ENCODE measurements at places on chromosomes 2 and 18. TPM values are rescaled to one million over a fixed set of nuclear protein-coding genes. Genes with fewer than 3 reads are reported as not detected.

DNA sequence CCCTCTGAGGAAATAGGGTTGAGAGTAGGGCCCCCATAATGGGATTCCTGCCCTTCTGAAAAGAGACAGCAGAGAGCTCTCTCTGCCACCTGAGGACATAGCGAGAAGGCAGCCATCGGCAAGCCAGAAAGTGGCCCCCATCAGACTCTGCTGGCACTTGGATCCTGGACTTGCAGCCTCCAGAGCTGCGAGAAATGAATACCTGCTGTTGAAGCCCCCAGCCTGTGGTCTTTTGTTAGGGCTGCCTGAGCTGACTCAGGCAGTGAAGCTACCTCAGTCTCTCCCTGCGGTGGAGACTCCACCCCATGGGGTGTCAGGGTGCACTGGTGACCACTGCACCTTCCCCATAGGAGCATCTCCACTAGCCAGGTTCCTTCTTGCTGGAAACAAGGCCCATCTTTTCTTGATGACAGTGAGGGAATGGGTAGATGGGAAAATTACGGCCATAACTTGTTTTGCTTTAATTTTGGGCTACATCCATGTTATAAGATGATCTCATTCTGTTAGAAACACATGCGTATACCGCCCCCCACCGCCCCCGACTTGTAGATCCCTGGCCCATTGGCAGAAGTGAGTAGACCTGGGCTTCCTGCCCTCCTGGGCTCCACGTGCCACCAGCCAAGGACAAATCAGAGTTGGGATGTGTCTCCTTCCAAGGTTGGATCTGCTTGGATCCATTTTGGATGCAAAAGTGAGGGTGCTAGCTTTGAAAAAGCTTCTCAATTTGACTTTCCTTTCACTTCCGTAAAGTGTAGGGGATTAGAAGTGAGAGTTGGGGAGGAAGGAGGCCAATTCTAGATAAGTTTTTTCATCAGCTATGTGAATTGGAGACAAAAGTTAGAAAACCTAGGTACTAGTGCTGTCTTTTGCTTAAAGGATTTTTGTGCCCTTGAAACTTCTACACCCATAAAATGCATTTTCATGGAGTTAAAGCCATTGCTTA, 42.9 kb downstream of the NCK2 start:
- H3K36me3 ChIP-seq = peaks cover 29% of the 10 kb centered on the region
- no peaks in the 10 kb centered on the region for H3K27me3 ChIP-seq
- peaks cover 76% of the 10 kb centered on the region for H3K4me1 ChIP-seq
- DNase-seq = peak; percentile 45
- H3K4me3 ChIP-seq = no peak overlapping the region
- peak overlapping the region; percentile 70 for H3K27ac ChIP-seq

GRCh38 chr2:178998539-178998938, 51.4 kb downstream of the CCDC141 start:
- H3K4me1 ChIP-seq = peaks cover 20% of the 10 kb centered on the region
- DNase-seq = peak; percentile 17
- no peak overlapping the region for H3K27ac ChIP-seq

DNA sequence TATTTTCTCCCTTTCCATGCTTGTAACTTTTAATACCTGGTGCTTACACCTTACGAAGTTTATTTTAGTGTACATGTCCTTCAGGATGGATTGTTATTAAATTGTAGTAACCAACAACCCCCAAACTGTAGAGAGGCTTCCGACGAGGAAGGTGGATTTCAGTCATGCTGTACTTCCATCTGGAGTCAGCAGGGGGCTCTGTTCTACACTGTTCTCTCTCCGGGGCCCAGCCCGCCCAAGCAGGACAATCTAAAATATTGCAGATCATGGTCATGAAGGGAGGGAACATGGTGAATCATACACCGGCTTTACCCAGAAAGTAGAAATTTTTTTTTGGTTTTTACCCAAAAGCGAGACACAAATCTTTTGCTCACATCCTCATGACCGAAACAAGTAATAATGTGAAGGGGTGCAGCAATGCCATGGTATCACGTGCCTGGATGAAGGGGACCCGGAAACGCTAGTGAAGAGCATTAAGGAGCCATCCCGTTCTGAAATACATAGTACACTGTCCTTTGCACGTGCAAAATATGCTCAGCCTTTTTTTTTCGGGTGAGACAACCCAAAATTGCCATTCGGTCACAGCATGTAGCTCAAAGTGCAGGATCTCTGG, 884.8 kb downstream of the EPHA4 start:
- no peaks in the 10 kb centered on the region for H3K27me3 ChIP-seq
- H3K36me3 ChIP-seq = no peaks in the 10 kb centered on the region
- H3K4me3 ChIP-seq = no peak overlapping the region
- H3K27ac ChIP-seq = no peak overlapping the region
- peaks cover 9% of the 10 kb centered on the region for H3K4me1 ChIP-seq
- DNase-seq = peak; percentile 69

DNA sequence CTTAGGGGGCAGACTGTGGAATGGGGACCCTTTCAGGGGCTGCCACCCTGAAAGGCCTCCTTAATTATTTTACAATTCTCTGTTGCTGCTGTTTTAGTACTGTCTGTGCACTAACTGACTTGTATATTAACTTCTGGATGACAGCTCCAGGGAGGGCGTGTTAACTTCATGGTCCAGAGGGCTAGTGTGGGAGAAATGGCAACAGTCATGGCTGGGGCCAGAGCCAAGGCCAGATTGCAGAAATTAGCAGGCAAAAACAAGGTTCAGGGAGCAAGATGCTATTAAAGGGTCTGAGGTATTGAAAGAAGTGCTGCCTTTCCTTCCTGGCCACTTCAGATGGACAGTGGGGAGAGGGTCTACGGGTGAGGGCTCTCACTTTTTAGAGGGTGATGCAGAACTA, 9.1 kb downstream of the WIPF1 start:
- H3K4me3 ChIP-seq = no peak overlapping the region
- no peak overlapping the region for H3K27ac ChIP-seq
- no peak for DNase-seq
- H3K36me3 ChIP-seq = peaks cover 86% of the 10 kb centered on the region

- H3K4me1 ChIP-seq = no peaks in the 10 kb centered on the region
- H3K36me3 ChIP-seq = no peaks in the 10 kb centered on the region
- no peak for DNase-seq
- no peak overlapping the region for H3K27ac ChIP-seq
Measured at GRCh38 chr2:188928643-188929042, 45.5 kb upstream of the COL3A1 start.

DNA sequence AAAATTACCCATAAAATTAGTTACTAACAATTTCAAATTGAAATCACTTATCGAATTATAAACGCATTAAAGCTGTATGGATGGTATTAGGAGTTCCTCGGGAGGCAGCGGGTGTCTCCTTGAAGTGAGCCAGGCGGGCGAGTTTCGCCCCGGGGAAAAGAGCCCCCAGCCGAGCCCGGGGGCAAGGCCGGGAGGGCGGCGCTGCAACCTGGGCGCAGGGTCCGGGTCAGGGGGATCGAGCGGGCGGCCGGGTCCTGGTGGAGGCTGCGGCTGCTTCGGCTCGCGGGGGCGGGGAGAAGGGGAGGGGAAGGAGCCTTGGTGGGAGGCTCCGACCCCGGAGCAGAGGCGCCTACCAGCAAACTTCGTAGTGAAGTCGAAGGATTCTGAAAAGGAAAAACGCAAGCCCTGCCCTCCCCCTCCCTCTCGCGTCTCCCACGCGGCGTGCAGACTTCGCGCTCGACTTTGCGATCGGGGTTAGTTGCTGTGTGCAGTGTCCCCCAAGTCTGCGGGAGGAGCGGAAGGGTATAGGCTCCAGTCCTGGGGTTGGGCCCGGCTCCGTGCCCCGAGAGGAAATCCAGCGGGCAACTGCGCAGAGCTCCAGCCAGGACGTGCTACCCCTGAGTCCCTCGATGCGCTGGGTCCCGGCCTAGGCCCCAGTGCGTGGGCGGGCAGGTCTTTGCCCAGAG, 140.8 kb downstream of the MEIS1 start:
- no peak overlapping the region for H3K4me3 ChIP-seq
- no peaks in the 10 kb centered on the region for H3K27me3 ChIP-seq
- peaks cover 34% of the 10 kb centered on the region for H3K4me1 ChIP-seq
- H3K27ac ChIP-seq = no peak overlapping the region

GRCh38 chr2:174342686-174343342, 8.1 kb downstream of the SP9 start:
- H3K27ac ChIP-seq = no peak overlapping the region
- peaks cover 63% of the 10 kb centered on the region for H3K4me1 ChIP-seq
- H3K4me3 ChIP-seq = no peak overlapping the region

DNA sequence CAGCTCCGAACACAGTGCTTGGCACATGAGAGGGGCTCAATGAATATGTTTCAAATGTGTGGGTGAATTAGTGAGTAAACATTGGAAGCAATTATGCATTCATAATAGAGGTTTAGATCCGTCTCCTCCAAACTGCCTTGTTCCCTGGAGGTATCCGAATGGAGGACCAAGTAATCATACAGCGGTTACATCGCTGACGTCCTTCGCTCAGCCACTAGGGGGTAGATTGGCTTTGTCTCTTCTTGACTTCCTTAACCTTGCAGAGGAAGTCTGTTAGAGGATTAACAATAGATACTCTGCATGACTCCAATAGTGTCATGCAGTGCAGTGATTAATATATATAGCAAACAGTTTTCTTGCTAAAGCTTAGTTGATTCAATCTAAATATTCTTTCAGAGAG, 517.0 kb downstream of the PTPRM start:
- no peak overlapping the region for H3K4me3 ChIP-seq
- no peak for DNase-seq
- no peak overlapping the region for H3K27ac ChIP-seq
- H3K4me1 ChIP-seq = no peaks in the 10 kb centered on the region

VWC2L gene
- not detected for total RNA-seq
